RPMI8226 (cell line): ENCODE measurements at places on chromosomes 13 and 19.

- DNase-seq: peak; percentile 2
Measured at GRCh38 chr13:22447132-22447886, 733.5 kb upstream of the SGCG start.

- no peak for DNase-seq
Measured at GRCh38 chr19:29483641-29483920, 42.2 kb upstream of the VSTM2B start.

DNA sequence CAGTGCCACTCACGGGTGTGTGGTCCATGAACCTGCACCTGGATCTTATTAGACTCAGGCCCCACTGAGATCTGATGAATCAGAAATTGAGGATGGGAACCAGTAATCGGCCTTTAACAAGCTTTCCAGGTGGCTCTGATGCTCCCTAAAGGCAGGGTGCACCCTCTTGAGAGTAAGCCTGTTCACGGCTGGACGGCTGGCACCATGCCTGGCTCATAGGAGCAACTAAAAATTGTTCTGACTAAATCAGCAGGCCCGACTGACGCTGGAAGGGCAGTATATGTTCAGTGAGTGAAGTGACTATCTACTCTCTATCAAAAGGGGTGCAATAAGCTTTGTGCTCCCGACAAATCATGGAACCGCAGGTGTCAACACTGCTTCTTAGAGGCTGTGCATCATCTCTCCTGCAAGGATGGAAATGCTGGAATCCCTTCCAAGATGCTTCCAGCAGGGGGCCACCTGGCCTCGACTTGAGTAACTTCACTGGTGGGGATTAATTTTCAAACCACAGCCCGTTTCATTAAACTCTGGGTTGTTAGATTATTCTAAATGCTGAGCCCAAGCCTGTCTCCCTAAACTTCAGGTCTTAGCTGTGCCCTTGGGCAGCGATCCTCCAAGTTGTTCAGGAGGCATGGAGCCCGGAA lies 28.4 kb downstream of the TMTC4 start:
- DNase-seq: no peak

GRCh38 chr13:99636728-99637353 lies 135.6 kb downstream of the TM9SF2 start:
- no peak for DNase-seq

DNA sequence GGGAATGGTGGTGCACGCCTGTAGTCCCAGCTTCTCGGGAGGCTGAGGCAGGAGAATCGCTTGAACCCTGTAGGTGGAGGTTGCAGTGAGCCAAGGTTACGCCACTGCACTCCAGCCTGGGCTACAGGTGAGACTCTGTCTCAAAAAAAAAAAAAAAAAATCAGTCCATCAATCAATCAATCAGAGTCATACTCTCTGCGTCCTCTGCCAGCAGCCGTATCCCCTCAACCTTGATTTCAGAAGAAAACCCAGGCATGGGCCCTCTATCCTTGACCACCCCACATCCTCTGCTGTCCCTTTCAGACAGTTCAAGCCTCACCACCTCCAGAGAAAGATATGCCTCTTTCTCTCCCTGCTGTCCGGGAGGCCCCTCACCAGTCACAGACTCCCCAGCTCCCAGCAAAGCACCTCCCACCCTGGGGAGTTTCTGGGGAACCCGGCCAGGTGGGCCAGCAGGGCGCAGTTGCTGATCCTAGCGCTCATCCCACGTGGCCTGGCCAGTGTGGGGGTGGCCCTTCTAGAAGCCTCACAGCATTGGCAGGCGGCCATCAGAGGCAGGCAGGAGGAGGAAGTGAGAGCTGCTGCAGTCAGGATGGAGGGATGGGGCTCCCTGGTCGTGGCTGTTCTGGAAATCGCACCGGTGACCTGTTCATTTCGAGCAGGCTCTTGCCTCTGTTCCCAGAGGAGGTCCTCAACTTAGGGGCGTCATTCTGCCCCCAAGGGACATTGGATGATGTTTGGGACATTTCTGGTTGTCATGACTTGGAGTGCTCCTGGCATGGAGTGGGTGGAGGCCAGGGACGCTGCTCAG lies 10.2 kb upstream of the JSRP1 start:
- peak; percentile 98 for DNase-seq
